ENCODE measurements at places on chromosomes 16 and 17.

DNA sequence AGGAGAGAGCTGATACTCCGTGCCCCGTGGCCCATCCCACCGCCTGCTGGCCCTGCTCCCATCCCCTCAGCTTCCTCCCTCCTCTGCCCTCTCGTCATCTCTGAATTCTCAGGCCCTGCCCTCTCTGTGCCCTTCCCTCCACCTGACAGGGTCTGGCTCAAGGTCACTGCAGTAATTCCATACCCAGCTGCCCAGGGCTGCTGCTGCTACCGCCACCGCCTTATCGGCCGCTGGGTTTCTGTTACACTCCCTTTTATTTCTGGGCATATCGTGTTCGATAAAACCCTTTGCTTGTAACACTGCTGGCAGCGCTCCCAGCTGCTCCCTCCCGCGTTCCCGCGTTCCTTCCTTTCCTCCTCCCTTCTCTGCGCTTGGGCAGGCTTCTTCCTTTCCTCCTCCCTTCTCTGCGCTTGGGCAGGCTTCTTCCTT is 1.2 kb downstream of the EPN3 start:
- DNase-seq, result no peak

GRCh38 chr17:82880620-82881323 is 41.0 kb upstream of the ZNF750 start:
- DNase-seq, result no peak

GRCh38 chr16:67006930-67007658 is 18.7 kb downstream of the CES4A start:
- no peak for DNase-seq

DNA sequence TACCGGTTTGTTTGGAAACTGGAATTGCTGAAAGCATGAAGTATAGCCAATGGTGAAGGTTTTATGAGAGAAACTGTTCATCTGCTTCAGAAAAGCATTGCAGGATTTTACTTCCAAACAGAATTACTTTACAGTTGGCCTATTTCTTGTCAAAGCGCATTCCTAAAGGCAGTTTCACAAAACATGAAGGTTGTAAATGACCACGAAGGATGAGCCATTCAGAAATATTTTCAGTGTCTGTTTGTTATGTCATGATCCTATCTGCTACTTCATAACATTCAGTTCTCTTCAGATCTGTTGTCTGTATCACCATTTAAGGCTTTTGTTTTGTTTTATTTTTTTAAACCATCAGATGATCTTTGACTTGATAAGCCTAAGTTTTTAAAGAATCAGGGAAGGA is 45.7 kb downstream of the AATF start:
- DNase-seq, result no peak

GRCh38 chr16:53131050-53131362 is 76.2 kb downstream of the CHD9 start:
- no peak for DNase-seq

- no peak for DNase-seq
These were observed 64.9 kb upstream of the PMFBP1 start for GRCh38 chr16:72236866-72237265.

Measured in common myeloid progenitor, CD34-positive (primary cell).